ENCODE measurements at places on chromosomes 16 and 17. TPM values are rescaled to one million over a fixed set of nuclear protein-coding genes. Genes with fewer than 3 reads are reported as not detected.

The CCL17 gene
- not detected for polyA plus RNA-seq

The ASGR1 gene
- 2.0 TPM for polyA plus RNA-seq

The CNGB1 gene
- 0.05 TPM for polyA plus RNA-seq

The EXOC3L1 gene
- 0.83 TPM for polyA plus RNA-seq

The ABCA6 gene
- polyA plus RNA-seq: 0.23 TPM

The HID1 gene
- 2.5 TPM for polyA plus RNA-seq

The EMP2 gene
- 3.1 TPM for polyA plus RNA-seq

The IL34 gene
- 0.18 TPM for polyA plus RNA-seq

The OSGIN1 gene
- polyA plus RNA-seq: 4.8 TPM

The WNT3 gene
- 7.6 TPM for polyA plus RNA-seq

The SALL1 gene
- not detected for polyA plus RNA-seq

The NOL11 gene
- 36.2 TPM for polyA plus RNA-seq

The NOS2 gene
- polyA plus RNA-seq: not detected

The PIK3R6 gene
- 0.03 TPM for polyA plus RNA-seq

The CACNG1 gene
- not detected for polyA plus RNA-seq

The BAIAP3 gene
- 1.1 TPM for polyA plus RNA-seq

The ALOX15B gene
- polyA plus RNA-seq: not detected

The SLC16A6 gene
- not detected for polyA plus RNA-seq

The CES4A gene
- polyA plus RNA-seq: 13.2 TPM

The KRT39 gene
- not detected for polyA plus RNA-seq

The KRT15 gene
- polyA plus RNA-seq: 16.9 TPM

The FA2H gene
- polyA plus RNA-seq: not detected

The KRT9 gene
- polyA plus RNA-seq: not detected

The ACSM2B gene
- not detected for polyA plus RNA-seq

The PRPF8 gene
- 123 TPM for polyA plus RNA-seq

The CCL1 gene
- polyA plus RNA-seq: not detected

The KRT27 gene
- not detected for polyA plus RNA-seq

The OR3A2 gene
- polyA plus RNA-seq: not detected

The GNG13 gene
- polyA plus RNA-seq: not detected

The IRX5 gene
- polyA plus RNA-seq: 1.4 TPM

The PRSS36 gene
- 0.49 TPM for polyA plus RNA-seq

The NPIPA5 gene
- polyA plus RNA-seq: 0.24 TPM

The ZP2 gene
- polyA plus RNA-seq: not detected

The MYCBPAP gene
- 2.4 TPM for polyA plus RNA-seq

The KRT24 gene
- polyA plus RNA-seq: not detected

The LAT gene
- 8.6 TPM for polyA plus RNA-seq

The KCNH4 gene
- polyA plus RNA-seq: 0.57 TPM

The PLEKHM1 gene
- 12.3 TPM for polyA plus RNA-seq

The MYL11 gene
- 0.23 TPM for polyA plus RNA-seq

The RPRML gene
- not detected for polyA plus RNA-seq

The LMF1 gene
- 5.7 TPM for polyA plus RNA-seq

The KRT23 gene
- polyA plus RNA-seq: not detected

The CACNG4 gene
- 12.4 TPM for polyA plus RNA-seq

The RECQL5 gene
- 25.3 TPM for polyA plus RNA-seq

The ARHGAP27 gene
- 4.3 TPM for polyA plus RNA-seq

The CASKIN1 gene
- polyA plus RNA-seq: 1.7 TPM

The CCDC78 gene
- 15.4 TPM for polyA plus RNA-seq

The MYH3 gene
- 2.7 TPM for polyA plus RNA-seq

The WNK4 gene
- 8.7 TPM for polyA plus RNA-seq

Measured in SK-N-SH (cell line).